CD4-positive, alpha-beta memory T cell (primary cell): ENCODE measurements at places on chromosomes 4 and X. TPM values are rescaled to one million over a fixed set of nuclear protein-coding genes. Genes with fewer than 3 reads are reported as not detected.

The NSUN7 gene
- total RNA-seq, result not detected

The GAGE2A gene
- total RNA-seq, result not detected

The YIPF7 gene
- not detected for total RNA-seq

The TMSB4X gene
- total RNA-seq, result 4,851 TPM

DNA sequence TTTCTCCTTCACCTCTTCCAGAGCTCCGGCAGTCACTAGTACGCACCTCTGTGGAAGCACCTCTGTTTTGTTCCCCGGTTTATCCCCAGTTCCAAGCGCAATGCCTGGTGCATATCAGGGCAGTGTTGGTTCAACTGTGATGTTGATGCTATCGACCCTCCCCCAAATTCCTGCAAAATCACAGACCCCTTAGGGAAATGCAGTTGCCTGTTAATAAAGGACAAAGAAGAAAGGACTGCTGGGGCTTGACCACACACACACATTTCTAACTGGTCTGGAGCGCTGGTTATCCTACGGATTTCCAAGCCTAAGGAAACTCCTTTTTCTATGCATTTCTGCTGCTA lies 530 bp upstream of the NMU start:
- no peak for DNase-seq
- no peaks in the 10 kb centered on the region for H3K36me3 ChIP-seq
- peaks cover 17% of the 10 kb centered on the region for H3K27me3 ChIP-seq
- H3K27ac ChIP-seq, result no peak overlapping the region
- no peak overlapping the region for H3K4me3 ChIP-seq
